Activated T-cell treated with anti-CD3 and anti-CD28 coated beads, Interleukin-2, amount 50 U/mL, for 24 hours (primary cell): ENCODE measurements at places on chromosomes 1 and 21.

DNA sequence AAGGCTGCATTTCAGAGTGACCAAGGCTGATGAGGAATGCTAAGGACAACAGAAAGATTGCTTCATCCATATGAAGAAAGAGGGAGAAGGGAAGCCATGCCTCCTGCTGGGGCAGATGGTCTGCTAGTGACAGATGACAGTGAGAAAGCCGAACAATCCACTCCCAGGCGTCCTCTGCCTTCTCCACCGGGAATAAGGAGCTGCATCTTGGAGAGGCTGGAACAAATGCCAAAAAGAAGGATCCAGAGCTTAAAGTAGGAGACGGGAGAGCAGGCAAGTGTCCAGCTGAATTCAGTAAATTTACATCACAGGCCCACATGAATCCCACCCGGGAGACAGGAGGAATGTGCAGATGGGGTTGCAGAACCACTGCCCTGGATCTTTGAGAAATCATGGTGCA lies 33.4 kb downstream of the DDX20 start:
- DNase-seq = no peak

GRCh38 chr1:65001231-65001792 lies 35.0 kb upstream of the JAK1 start:
- peak; percentile 81 for DNase-seq

- no peak for DNase-seq
Measured at GRCh38 chr1:220045356-220046051, 801 bp downstream of the EPRS1 start.

- DNase-seq = no peak
Measured at GRCh38 chr1:151990058-151990855, 3.4 kb downstream of the S100A10 start.

- DNase-seq = no peak
Measured at GRCh38 chr1:159338018-159338417, 35.9 kb downstream of the FCER1A start.

GRCh38 chr1:117581391-117581943 lies 24.4 kb upstream of the TENT5C start:
- DNase-seq = peak; percentile 11

GRCh38 chr1:111154021-111154999 lies 14.3 kb downstream of the CEPT1 start:
- no peak for DNase-seq

- DNase-seq = no peak
Measured at GRCh38 chr1:115873184-115873583, 32.3 kb upstream of the NHLH2 start.

DNA sequence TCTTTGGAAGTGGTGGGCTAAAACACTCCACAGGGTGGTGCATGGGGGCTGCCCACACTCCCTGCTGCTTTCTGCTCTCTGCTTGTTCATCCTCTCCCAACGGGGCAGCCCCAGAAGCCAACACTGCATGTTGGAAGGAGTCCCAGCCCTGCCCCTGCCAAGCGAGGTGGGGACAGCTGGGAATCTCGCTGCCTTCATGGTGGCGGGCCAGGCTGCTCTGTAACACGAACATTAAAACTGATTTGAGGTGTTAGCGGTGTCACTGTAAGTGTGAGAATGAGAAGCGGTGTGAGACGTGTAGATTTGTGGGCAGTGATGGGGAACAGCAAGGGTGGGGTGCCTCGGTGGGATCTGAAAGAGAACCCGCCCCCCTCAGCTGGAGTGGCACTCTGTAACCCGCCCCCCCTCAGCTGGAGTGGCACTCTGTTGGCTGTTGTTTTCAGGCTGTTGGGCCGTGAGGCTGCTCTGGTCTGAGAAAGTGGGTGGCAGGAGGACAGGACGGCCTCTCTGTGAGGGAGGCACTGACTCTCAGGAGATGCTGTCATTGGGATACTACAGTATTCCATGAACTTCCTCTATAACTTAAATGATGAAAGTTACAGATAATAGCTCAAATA lies 80.9 kb downstream of the PCBP3 start:
- DNase-seq = no peak

GRCh38 chr1:209421186-209421585 lies 162.3 kb upstream of the CAMK1G start:
- no peak for DNase-seq

DNA sequence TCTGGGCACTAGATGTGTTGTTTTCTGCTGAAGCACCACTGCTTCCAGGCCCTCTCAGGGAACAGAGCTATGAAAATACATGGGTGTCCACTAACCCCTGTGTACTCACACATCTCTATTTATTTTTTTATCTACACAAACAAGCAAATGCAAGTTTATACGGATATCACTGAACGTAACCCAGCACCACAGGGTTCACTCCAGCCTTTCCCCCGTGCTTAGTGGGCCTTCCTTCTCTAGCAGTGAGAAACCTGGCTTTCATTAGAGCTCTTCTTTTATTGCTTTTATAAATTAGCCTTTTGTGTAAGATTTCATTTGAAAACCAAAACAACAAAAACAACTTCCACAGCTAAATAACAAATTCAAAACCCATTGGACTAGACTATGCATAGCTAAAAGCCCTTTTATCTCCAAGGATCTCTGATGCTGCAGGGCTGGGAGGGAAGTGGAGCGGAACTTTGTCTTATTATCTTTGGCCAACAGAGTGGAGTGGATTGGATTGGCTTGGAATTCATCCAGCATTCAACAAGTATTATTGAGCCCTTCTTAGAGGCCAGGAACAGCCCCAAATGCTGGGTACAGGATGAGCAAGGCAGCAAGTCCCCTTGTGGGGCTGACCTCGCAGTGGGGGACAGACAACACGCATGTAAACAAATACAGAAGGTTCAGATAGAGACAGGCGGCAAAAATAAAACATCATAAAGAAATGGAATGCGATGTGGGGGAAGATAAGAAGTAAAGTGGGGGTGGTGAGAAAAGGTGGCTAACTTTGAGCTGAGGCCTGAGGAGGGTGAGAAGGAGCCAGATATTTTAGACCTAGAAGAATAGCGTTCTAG lies 371.8 kb upstream of the POU3F1 start:
- DNase-seq = no peak

- no peak for DNase-seq
Measured at GRCh38 chr1:68808351-68808750, 311.5 kb upstream of the DEPDC1 start.

DNA sequence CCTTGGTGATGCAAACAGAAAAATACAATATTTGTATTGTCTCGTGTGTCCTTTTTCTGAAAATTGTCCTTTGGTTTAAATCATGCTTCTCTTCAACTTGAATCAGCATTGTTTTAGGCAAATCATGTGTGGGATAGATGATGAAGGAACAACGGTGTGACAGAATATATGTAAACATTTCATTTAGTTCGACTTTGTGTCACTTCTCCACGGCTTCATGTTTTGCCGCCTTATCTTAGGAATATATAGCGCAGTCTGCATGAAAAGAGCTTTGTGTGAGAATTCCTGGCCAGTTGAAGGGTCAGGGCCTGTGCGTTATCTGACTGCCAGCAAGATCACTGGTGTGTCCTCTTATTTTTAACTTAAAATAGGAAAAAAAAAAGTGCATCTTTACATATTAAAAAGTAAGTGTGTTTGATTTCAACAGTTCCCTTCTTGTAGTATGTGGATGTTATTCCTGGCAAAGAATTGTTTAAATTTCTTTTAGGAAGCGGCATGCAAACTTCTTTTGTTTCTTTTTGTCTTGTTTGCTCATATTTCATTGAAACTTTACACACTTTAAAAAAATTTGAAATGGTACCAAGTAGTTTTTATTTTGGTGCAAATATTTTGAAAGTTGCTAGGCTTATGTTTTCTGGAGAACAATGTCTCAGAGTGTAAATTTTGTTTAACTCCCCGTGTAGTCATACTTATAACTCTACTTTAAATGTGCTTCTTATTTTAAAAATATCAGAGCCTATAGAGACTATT lies 465.2 kb downstream of the USP25 start:
- no peak for DNase-seq

DNA sequence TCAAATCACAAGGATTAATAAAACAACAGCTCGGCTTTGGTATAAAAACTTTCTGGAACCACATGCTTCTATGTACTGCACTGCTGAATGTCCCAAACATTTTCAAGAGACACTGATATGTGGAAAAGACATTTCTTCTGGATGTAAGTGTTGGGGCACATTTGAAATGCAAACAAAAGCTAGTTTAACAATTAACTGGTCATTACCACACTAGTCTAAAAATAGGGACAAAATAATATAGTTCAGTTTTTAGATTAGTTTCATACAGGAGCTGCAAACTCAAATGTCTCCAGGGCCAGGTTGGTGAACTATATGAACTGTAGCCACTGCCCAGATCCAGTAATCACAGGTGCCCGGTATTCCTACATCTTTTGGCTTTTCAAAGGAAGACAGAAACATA lies 3.2 kb downstream of the IL23R start:
- DNase-seq = no peak

GRCh38 chr1:168338589-168339503 lies 58.2 kb downstream of the TBX19 start:
- no peak for DNase-seq

DNA sequence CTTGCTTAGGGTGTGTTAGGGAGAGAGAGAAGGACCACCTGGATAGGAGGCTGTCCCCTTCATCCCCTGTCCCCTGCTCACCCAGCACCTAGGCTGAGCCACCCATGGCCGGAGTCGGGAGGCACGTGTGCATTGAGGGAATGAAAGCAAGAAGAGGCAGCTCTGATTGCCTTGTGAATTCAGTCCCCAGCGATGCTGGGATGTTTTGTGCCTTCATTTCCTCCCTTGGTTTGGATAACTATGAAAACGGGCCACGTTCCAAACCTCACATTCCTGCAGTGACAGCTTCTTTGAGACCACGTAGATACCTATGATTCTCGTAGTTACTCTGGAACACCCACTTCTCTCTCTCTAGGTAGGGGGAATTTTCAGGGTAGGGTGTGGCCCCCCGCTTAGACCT lies 67.1 kb downstream of the MAN1C1 start:
- no peak for DNase-seq

DNA sequence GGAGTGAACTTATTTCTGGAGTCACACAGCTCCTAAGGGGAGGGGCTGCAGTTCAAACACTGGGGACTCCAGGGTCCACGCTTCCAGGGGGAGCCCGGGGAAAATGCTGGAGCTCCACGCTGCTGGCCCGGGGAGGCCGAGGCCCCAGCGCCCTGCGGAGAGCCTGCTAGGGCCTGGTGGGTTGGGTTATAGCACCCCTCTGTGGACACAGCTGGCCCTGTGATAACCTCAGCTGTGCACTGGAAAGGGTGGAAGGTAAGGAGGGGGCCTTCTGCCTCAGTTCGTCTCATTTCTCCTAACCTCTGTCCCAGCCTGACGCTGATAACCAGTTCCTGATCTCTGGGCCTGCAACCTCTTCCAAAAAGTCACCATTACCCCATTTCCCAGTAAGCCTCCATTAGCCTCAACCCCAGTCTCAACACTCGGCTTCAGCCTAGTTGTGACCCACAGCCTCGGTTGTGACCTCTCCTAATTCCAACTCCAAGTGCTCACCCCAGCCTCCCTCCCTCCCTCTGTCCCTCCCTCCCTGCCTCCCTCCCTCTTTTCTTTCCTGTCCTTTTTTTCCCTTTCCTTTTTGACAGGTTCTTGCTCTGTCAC lies 7.1 kb downstream of the NBL1 start:
- DNase-seq = peak; percentile 57

DNA sequence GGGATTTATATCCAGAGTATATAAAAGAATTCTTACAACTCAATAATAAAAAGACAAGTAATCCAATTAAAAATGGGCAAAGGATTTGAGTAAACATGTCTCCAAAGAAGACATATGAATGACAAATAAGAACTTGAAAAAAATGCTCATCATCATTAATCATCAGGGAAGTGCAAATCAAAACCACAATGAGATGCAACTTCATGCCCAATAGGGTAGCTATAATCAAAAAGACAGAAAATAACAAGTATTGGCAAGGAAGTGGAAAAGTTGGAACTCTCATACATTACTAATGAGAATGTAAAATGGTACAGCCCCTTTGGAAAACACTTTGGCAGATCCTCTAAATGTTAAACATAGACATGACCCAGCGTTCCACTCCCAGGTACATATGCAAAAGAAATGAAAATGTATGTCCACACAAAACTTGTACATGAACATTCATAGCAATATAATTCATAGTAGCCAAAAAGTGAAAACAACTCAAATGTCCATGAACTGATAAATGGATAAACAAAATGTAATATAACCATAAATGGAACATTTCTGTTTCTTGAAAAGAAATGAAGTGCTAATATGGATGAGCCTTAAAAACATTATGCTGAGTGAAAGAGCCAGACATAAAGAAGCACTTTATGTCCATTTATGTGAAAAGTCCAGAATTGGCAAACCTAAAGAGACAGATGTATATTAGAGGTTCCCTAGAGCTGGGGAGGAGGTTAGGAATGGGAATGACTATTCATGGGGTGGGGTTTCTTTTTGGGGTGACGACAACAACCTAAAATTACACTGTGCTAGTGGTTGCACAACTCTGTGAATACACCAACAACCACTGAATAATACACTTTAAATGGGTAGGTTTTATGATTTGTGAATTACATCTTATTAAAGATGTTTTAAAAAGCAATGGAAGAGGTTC lies 259.7 kb downstream of the RHOU start:
- no peak for DNase-seq

GRCh38 chr1:160296036-160296435 lies 11.1 kb upstream of the PEX19 start:
- no peak for DNase-seq

DNA sequence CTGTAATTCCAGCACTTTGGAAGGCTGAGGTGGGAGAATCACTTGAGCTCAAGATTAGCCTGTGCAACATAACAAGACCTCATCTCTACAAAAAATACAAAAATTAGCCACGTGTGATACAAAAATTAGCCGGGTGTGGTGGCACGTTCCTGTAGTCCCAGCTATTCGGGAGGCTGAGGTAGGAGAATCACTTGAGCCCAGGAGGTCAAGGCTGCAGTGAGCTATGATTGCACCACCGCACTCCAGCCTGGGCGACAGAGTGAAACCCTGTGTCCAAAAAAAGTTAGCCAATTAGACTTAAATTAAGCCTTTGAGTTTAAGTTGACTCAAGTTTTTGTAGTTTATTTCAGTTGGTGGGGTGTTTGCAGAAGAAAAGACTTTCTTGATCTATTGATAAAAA lies 11.8 kb downstream of the CXADR start:
- DNase-seq = no peak

DNA sequence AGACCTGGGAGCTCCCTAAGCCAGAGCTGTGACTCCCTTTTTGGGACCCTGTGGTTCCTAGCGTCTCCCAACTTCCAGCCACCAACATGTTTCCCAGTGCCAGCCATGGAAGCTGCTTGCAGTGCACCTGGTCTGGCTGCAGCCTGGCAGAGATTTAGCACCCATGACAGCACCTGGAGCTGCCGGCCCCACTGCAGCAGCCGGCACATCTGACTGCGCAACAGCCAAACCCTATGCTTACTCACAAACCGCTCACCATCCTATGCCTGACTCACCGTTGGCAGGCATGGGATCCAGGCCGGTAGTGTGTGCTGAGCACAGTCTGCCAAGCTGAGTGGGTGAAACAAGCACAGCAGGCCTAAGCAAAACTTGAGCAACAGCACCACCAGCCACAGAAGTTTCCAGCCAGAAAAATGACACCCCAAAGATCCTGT lies 435.9 kb upstream of the PRMT6 start:
- no peak for DNase-seq

- DNase-seq = no peak
Measured at GRCh38 chr1:83832194-83832593, 166.7 kb downstream of the TTLL7 start.

GRCh38 chr1:27662707-27663393 lies 9.1 kb downstream of the IFI6 start:
- DNase-seq = peak; percentile 95

- DNase-seq = no peak
Measured at GRCh38 chr21:36913247-36914169, 53.0 kb downstream of the HLCS start.

GRCh38 chr1:189524501-189524900 lies 953.2 kb downstream of the BRINP3 start:
- DNase-seq = no peak
